ENCODE measurements at places on chromosomes 6 and 20. TPM values are rescaled to one million over a fixed set of nuclear protein-coding genes. Genes with fewer than 3 reads are reported as not detected.

Gene PLEKHG1
- 26.4 TPM for total RNA-seq

- DNase-seq = no peak
Measured at GRCh38 chr6:49087369-49087768, 375.7 kb downstream of the MMUT start.

Gene BPIFB2
- total RNA-seq = 0.98 TPM

DNA sequence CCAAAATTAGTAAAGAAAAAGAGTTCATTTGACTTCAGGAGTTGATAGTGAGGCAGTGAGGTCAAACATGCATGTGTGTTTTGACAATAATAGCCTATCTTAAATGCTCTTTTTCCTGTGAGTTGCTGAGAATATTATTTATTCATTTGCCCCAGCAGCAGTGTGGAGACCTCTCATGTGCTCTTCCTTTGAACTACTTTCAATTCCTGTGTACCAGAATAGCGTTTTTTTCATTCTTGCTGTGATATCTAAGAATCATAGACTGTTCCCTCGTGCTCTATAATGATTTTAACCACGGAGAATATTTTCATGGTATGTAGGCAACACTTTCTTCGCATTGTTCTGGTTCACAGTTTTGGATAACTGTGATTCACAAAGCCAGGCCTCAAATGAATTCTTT, 5.2 kb downstream of the CDYL start:
- DNase-seq = no peak

DNA sequence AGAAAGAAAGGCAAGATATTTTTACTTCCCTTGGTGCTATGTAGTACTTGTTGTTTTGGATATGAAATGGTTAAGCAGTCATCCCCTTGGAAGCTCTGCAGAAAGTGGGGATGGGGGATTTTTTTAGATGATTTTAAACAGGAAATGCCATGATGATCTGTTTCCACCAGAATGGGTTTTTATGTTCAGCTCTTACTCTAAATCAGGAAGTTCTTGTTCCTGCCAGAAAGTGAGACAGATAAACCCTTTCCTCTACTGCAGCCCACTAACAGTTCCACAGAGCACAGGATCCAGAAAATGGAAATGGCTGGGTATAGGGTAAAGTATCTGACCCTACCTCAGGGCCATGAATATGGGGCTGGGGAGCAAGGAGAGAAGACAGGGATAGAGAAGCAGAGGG, 32.1 kb upstream of the PPP1R3G start:
- DNase-seq = no peak

DNA sequence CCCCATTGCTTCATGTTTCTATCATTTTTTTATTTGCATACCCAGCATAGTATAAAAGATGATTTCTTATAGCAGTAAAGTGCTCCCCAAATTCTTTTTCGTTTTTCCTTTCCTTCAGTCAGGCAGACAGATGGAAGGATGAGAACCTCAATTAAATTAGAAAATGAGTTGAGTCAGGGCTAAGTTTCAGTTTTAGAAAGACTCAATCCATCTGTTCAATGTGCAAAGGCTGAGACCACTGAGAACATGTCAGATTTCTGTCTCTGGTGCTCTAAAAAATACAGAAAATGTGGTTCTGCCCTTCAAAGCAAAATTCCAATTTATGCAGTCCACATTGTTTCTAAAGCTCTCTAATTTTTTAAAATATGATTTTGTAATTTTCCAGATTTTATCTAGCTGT, 257.6 kb upstream of the HS3ST5 start:
- DNase-seq = no peak

DNA sequence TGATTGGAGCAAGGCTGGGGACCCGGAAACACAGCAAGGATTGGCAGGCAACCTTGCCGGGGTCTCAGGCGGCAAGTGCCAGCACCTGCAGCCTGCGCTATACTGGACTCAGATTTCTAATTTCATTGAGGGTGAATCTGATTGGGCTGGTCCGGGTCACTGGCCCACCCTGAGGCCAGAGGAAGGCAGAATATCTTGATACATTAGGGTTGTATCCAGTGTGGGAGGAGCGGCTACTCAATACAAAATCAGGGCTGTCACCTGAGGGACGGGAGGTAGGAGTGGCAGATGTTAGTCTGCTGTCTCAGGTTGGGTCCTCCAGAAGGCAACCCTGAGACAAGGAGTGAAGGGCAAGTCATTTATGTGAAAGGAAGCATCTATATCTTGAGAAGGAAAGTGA, 40.7 kb downstream of the BFSP1 start:
- no peak for DNase-seq

DNA sequence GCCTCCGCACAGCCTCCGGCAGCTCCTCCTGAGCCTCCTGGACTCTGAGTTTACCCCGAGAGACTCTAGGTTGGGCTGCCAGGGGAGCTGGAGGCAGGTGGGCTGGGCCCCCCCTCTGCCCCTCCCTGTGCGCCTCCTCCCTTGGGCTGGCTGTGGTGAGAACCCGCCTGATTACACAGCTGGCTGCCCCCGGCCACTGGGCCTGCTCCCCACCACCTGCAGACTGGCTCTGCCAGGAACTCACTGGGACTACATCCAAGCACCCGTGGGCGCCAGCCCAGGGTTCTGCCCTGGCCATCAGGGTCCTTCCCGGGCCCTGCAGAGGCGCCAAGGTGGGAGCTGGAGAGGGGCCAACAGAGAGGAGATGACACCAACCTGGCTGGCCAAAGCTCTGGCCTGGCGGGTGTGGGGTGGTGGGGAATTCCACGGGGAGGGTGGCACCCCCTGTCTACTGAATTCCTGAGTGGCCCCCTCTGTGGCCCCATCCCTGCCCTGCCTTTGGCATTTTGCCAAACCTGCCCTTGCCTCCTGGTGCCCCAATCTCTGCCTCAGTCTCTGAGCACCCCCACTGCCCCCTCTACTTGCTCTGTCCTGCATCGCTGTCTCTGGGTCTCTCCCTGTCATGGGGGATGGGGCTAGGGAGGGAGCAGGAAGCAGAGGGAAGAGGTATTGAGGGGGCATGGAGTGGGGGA, 21.9 kb upstream of the CDH22 start:
- DNase-seq = no peak

GRCh38 chr6:153539602-153540001, 408.5 kb upstream of the RGS17 start:
- no peak for DNase-seq

Gene OXT
- total RNA-seq = 4.5 TPM

Gene DEF6
- total RNA-seq = 14.2 TPM

Gene CALHM5
- total RNA-seq = 1.6 TPM

- DNase-seq = no peak
Measured at GRCh38 chr6:111750753-111751673, 122.2 kb downstream of the FYN start.

Gene ZCCHC3
- 11.5 TPM for total RNA-seq

GRCh38 chr20:38842026-38842425, 36.5 kb downstream of the PPP1R16B start:
- no peak for DNase-seq

Gene BMP6
- total RNA-seq = 6.2 TPM

Gene SPDEF
- total RNA-seq = 89.0 TPM

Gene ARMH2
- total RNA-seq = not detected

Gene CALHM6
- 2.3 TPM for total RNA-seq

GRCh38 chr6:170545405-170545804, 7.7 kb downstream of the PSMB1 start:
- DNase-seq = no peak

Gene ABCF1
- 51.5 TPM for total RNA-seq

Gene KIF25
- total RNA-seq = not detected

GRCh38 chr6:87848616-87849015, 146.6 kb upstream of the AKIRIN2 start:
- no peak for DNase-seq

GRCh38 chr6:152432758-152433157, 204.4 kb downstream of the SYNE1 start:
- DNase-seq = no peak

Gene TOX2
- total RNA-seq = 0.44 TPM

DNA sequence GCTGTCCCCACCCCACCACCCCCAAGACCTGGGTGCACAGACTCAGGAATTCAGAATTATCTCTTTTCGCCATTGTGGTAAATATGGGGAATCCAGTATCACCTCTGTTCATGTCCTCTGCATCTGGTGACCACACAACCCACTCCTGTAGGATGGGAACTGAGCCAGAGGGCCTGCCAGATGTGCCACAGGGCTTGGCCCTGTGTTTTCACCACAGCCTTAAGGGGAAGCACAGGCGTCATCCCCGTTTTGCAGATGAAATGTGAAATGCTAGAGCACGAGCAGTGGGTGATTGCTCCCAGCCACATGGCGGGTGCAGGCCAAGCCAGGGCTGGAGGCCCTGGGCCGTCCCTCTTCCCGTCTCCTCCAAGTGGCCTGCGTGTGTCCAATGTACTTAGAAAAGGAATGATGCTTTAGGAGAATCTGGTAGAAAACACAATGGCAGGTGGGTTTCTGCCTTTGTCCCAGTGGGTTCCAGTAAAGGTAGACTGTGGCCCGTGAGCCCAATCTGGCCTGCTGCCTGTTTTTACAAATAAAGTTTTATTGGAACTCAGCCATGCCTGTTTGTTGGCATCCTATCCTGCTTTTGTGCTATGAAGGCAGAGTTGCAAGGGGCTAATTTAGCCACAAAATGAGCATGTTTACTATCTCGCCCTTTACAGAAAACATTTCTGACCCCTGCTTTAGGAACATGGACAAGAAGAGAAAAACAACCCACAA, 309.2 kb downstream of the CDH4 start:
- DNase-seq = no peak

Gene ANKS1A
- 23.4 TPM for total RNA-seq

Gene FOXA2
- not detected for total RNA-seq

Gene MYMX
- 0.88 TPM for total RNA-seq

DNA sequence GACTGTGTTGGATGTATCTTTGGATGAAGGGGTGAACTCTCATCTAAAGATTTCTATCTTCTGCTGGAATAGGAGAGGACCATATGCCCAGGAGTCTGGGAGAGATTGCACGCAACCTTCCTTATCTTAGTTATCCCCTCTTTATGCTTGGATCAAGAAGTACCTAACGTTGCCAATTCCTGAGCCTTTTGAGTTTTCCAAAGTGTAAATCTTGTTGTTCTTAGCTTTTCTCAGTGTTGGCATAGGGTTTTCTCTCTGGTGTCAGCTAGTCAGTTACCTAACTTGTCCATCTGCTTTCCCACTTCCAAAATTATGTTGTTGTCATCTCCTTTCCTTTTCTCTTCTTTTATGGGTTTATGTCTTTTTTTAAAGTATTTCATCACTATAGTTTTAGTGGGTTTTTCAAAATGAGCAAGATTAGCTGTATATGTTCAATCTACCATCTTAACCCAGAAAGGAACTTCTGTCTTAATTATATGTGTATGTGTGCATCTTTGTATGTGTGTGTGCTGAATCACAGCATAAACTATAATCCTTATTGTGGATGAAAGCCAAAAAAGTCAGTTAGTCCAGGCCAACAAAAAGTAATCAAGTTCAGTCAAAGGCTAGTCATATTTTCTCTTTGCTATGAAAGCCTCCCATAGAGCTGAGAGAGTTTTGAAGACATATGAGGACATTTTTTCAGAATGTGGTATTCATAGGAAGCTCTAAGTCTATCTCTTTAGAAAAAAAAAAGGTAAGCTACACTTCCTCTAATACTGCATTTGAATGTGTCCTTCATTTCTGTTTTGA, 72.1 kb downstream of the KHDC1L start:
- no peak for DNase-seq

DNA sequence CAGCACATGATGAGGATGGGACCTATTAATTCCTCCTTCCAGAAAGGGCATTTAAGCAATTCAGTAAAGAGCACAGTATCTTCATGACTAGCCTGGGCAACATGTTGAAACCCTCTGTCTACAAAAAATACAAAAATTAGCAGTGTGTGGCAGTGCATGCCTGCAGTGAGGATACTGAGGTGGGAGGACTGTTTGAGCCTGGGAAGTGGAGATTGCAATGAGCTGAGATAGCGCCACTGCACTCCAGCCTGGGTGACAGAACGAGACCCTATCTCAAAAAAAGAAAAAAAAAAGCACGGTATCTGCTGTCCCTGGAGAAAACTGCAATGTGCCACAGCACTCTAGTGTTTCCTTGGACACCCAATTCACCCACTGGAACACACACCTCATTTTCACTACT, 18.4 kb downstream of the SAMD3 start:
- DNase-seq = no peak

Data from breast epithelium (tissue), 4 donors.